ENCODE measurements at places on chromosomes 1 and 21.
A peak's percentile ranks its signal among the peaks of the same experiment; 100 is the strongest.

- no peak for DNase-seq
Observed at GRCh38 chr1:52546852-52547251, 6.0 kb downstream of the TUT4 start.

DNA sequence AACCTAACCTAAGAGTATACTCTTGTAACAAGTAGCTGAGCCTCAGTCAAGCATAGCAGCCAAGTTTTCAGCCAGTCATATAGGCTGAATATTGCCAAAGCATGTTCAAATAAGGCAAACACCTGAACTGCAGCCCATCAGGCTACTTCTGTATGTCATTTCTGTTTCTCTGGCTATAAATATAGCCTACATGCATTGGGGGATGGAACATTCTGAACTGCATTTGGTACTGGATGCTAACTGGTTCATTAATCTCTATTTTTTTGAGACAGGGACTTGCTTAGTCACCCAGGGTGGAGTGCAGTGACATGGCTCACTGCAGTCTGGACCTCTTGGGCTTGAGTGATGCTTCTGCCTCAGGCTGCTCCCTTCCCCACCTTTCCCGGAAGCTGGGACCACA lies 37.3 kb downstream of the MAST2 start:
- no peak for DNase-seq

DNA sequence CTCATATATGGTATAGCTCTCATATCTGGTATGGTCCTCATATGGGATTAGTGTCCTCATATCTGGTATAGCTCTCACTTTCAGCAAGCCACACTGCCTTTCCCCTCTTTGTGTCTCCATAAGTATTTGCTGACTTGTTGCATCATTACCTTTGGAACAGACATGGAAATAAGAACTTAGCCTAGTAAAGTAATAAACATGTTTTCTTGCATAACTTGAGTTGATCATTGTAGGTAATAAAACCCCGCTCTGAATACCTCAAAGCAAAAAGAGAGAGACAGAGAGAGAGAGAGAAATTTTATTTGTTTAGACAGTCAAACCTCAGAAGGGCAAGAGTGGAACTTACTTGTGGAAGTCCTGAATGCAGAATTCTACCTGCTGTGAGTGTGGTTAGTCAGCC lies 170.3 kb downstream of the GREM2 start:
- DNase-seq = no peak

GRCh38 chr1:113780374-113781146 lies 21.3 kb upstream of the PHTF1 start:
- DNase-seq = no peak

DNA sequence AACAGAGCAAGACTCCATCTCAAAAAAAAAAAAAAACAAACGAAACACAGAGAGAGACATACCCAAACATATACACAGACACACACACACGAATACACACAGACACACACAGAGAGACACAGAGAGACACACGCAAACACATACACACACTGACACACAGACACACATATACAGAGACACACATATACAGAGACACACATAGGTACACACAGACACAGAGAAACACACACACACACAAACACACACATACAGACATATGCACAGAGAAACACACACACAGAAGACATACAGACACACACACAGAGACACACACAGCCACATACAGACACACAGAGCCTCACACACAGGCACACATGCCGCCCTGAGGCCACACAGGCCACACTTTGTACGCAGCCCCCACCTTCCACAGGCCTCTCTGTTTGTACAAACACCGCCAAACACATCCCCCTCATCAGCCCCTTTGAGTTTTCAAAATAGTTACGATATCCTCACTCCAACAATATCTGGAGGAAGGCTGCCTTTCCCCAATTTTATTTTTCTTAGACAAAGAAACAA lies 57.5 kb upstream of the ABCG1 start:
- no peak for DNase-seq

- no peak for DNase-seq
Observed at GRCh38 chr1:95061445-95062006, 11.2 kb downstream of the ALG14 start.

DNA sequence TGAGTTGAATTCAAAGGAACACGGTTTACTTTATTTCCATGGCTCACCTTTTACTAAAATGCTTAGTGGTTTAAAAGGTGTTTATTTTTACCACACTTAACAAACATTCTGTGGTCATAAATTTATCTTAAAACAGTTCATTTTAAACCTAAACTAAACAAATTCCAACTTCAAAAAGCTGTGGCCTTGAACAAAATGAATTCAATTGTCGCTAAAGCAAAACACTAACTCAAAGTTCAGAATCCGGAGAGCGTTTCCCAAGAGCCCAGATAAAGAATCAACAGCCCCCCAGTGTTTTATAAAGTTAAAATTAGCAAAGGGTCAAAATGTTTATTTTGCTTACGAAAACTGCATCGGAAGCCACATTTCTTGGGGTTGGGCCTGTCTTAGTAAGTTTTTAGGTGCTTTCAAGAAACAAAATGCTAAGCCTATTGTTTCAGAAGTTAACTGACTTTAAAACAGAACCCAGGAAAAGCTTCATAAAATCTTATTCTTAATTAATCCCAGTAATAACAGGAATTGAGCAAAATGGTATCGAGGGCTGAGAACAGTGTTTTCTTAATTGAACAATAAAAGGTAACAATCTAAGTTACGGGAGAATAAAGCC lies 1.3 kb downstream of the PUM1 start:
- no peak for DNase-seq

DNA sequence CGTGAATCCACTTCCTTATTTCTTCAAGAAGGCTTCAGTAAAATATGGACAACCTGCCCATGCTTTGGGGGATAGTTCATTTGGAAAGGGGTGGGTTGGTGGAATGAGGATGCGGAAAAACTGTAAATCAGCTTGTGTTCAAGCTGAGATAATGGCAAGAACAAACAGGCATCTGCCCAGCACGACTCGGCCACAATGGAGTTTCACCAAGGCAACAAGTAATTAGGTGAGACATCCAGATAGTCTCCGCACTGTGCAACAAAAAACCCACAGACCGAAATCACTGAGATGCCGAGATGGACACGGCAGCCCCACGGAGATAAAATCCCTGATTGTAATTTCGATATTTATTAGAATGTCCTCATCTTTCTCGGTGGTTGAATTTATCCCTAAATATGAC lies 455.2 kb downstream of the AJAP1 start:
- DNase-seq = no peak

- no peak for DNase-seq
Observed at GRCh38 chr1:217674028-217674729, 43.0 kb downstream of the SPATA17 start.

- DNase-seq = no peak
Observed at GRCh38 chr21:29581393-29581792, 282.7 kb downstream of the BACH1 start.

DNA sequence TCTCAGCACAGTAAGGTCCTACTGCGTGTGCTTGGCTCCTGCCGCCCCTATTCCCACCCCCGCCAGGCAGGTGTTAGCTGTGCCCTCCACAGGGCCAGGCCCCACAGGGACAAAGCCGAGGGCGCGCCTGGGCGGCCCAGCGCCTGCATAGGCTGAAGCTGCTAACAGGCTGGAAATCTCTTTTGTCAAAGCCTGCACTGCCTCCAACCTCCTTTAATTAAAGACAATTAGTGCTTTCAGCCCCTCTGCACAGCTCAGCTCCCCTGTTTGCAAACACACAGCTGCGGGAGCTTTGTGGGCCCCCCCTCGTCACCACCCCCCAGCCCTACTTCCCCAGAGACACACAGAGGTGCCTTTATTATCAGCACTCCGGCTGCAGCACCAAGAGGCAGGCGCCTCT lies 95.9 kb downstream of the EPHB2 start:
- DNase-seq = peak; percentile 75

GRCh38 chr1:224435999-224436398 lies 1.4 kb upstream of the WDR26 start:
- no peak for DNase-seq

DNA sequence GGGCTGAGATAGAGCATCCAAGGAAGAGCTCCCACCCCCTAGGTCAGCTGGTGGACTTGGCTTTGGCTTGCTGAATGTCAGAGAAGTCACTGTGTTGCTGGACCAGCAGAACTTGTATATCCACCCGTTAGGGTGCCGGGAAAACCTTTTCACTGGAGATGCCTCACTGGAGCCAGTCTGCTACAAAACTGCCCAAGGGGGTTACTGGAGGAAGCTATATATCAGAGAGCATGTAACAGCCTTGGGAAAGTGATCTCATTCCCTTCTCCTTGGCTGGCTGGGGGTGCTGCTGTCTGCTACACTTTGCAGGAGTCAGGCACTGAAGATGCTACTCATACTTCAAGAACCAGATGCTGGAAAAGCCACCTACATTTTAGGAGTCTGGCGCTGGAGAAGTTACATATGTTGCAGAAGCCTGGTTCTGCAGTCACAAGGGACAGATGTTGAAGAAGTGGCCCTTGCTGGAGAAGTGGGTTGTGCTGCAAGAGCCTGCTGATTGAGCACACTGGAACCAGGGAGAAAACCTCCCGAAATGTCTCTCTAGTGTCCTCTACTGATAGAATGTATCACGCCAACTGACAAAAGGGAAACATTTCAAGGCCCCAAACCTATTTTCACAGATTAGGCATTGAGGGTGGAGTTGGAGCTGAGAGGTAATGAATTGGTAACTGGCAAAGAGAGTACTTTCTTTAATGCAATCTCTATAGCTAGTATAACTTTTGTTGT lies 250.6 kb downstream of the SPATA17 start:
- DNase-seq = no peak

- DNase-seq = no peak
Observed at GRCh38 chr1:32219022-32219421, 3.1 kb downstream of the TMEM234 start.

GRCh38 chr21:41660748-41661147 lies 106.1 kb downstream of the RIPK4 start:
- DNase-seq = no peak

DNA sequence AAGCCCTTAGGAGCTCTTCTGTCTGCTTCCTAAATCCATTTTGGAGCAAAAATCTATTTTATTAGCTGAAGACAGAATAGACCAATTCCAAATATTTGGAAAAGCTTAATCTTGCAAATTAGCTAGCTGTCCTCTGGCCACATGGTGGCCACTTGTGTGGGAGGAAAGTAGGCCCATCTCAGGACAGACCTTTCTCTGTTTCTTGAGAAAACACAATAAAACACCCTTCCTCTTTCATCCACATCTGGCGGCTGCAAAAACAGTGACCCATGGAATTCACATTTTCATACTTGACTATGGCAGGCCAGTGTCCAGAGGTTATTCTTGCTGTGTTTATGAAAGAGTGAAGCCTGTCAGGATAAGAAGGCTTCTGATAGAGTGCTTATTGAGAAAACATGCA lies 275.6 kb downstream of the PLPP3 start:
- DNase-seq = no peak

GRCh38 chr1:172005856-172006255 lies 164.6 kb downstream of the DNM3 start:
- no peak for DNase-seq

DNA sequence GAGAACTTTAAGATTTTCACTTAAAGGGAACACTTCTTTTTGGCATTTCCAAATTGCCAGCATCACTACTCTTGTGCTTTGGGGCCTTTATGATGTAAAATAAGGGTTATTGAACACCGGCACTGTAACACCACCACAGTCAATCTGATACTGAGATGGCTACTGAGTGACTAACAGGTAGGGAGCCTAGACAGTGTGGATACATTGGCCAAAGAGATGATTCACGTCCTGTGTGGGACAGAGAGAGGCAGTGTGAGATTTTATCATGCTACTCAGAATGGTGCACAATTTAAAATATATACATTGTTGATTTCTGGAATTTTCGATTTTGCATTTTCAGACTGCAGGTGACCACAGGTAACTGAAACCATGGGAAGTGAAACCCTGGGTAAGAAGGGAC lies 261.6 kb downstream of the SPATA17 start:
- no peak for DNase-seq

GRCh38 chr1:23913212-23913880 lies at the start of gene CNR2:
Gene CNR2, minus strand, starts transcription at chr1:23913362. Its CDS starts 37,745 bp downstream, at chr1:23875617.
- DNase-seq = no peak

- no peak for DNase-seq
Observed at GRCh38 chr1:179984942-179985341, 30.3 kb downstream of the CEP350 start.

GRCh38 chr1:90831910-90832309 lies 114.8 kb upstream of the BARHL2 start:
- DNase-seq = no peak

DNA sequence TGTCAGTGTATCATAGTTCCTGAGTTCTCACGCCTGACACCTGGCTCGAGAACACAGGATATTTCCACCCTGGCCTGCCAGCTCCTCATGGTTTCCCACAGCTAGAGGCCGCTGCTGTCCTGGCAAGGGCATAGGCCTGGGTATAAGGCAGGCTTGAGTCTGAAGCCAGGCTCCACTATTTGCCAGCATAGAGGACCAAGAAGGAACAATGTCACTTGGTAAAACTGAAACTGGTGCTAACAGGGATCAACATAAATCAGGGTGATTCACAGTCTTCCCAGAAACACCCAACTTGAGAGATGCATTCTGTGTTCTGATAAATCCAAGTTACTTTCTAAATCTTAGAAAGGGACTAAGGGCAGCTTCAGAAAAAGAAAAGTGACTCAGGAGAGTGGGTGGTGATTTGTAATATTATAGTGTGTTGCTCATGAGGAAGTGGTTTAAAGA lies 6.9 kb upstream of the S100A2 start:
- peak; percentile 73 for DNase-seq
